Neural progenitor cell (in vitro differentiated cells): ENCODE measurements at places on chromosomes 5 and 9. TPM values are rescaled to one million over a fixed set of nuclear protein-coding genes. Genes with fewer than 3 reads are reported as not detected.

DNA sequence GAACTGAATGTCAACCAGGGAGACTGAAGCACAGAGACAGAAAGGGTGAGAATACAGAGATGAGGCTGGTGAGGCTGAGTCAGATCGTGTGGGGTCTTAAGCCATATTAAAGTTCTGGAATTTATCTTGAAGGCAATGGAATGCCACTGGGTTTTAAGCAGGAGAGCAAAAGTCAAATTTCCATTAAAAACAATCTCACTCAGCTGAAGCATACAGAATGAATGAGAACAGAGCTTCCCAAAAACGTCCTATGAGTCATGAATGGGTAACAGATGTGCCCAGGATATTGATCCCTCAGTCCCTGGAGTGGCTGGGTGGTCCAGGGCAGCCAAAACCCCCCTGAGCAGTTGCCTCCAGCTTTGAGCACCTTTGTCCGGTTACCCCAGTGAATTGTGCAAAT is 44.9 kb downstream of the PFDN1 start:
- DNase-seq = no peak

- no peak for DNase-seq
Observed at GRCh38 chr5:40485021-40485998, 194.4 kb upstream of the PTGER4 start.

- DNase-seq = no peak
Observed at GRCh38 chr5:93868851-93869250, 127.5 kb upstream of the POU5F2 start.

DNA sequence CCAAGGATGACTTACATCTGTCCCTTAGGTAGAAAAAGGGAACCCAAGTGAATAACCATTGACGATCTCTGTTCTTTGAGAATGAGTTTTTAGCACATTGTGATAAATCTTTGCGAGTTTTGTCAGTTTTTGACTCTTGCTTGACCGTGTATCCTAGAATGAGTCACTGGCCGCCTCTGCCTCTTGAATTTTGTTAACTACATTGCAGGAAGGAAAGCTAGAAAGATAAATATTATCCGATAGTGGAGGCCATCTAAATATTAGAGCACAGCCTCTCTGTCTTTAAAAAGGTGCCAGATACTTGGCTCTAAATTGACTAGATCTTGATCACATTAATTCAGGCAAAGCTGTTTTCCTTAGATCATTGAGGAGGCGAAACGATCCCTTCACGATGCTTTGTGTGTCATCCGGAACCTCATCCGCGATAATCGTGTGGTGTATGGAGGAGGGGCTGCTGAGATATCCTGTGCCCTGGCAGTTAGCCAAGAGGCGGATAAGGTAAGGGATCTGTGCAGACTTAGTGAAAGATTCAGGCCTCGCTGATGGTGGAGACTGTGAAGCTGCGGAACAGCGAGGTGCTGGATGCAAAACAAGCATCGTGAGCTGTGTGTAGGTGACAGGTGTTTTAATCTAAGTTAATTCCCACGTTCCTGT is 12.2 kb downstream of the CCT5 start:
- DNase-seq = no peak

Gene CDHR2
- total RNA-seq = not detected in 2 replicates

Gene UTP15
- 22.1 and 34.4 TPM in 2 replicates for total RNA-seq
